ENCODE measurements at places on chromosomes 2 and 18.
A peak's percentile ranks its signal among the peaks of the same experiment; 100 is the strongest.

DNA sequence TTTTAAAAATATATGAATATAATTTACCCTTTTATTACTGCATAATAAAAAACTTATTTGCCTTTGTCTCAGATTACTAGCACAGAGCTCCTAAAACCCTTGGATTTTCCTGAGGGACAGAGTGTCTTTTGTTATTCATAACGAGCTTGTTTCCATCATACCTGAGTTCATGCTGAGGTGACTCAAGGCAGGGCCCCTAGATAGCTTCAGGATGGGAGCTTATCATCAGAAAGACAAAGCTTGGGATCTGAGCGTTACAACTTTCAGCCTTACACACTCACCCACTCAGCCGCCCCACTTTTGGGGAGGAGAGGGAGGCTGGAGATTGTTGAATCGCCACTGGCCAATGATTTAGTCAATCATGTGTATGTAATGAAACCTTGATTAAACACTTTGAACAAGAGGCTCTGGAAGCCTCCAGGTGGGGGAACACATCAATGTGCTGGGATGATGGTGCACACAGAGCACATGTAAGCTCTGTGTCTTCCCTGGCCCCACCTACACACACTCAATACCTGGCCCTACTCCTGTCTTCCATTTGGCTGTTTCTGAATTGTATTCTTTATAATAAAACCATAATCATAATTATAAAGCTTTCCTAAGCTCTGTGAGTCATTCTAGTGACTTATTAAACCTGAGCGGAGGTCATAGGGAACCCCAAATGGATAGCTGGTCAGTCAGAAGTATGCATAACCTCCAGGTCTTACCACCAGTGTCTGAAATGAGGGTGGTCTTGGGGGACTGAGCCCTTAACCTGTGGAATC, 28.5 kb upstream of the DNAH7 start:
- no peak for DNase-seq

GRCh38 chr18:11957636-11958035, 23.7 kb upstream of the IMPA2 start:
- no peak for DNase-seq

DNA sequence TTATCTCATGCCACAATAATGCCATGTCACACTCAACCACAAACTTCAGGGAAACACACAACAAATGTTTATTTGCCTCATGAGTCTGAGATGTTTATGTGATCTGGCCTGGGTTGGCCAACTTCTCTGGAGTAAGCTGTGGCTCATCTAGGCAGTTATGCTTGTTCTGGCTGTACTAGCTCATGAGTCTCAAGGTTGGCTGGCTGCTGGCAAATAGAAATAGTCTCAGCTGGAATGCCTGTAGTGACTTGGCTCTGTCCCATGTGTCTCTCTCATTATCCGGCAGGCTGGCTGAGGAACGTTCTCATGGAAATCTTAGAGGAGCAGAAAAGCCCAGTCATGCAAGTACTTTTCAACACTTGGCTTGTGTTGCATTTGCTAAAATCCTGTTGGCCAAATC, 234.9 kb upstream of the CDH2 start:
- no peak for DNase-seq

GRCh38 chr2:196176142-196176738, 4.9 kb upstream of the STK17B start:
- DNase-seq, result no peak

DNA sequence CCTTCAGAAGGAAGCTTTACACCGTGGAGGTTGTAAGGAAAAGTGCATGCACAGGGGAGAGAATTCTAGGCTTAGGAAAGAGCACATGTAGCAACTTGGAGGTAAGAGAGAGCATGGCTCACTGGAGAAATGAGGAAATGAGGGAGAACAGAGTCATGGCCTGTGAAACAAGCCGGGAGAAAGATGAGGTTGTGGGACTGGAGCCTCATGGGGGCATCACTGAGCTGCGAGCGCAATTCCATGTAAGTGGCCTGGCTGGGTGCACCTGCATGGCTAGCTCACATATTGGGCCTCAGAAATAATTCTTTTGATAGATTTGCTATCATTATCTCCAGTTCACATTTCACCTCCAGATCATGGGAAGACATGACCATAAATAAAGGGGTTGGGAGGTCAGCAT, 785.5 kb upstream of the RAB6C start:
- DNase-seq, result no peak

DNA sequence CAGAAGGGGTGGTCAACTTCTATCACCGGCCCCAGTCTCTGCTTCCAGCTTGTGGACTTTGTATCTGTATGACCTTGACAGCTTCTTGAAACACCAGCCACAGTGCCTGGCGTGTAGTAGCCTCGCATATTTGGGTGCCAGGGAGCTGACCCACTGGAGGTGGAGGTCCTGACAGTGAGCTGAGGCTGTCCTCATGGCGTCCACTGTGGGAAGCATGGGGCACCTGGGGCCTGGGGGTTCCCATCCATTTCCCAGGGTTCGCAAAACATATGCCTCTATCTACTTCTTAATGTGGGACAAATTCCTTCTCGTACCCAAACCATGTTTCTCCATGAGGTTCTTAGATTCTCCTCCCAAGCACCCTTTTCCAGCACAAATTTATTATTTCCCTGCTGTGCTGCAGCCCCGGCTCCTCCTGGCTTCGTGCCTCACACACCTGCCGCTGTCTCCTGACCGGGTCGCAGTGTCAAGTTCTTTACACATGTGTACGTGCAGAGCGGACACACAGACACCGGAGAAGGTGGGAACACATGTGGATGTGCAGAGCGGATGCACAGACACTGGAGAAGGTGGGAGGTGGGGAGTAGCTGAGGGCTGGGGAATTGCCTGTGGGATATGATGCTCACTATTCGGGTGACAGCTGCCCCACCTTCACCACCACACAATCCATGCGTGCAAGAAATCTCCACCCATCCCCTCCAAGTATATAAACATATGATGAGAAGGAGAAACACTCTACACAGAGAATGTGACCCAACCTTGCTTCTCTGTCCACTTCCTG, 23.4 kb downstream of the TMEM18 start:
- DNase-seq, result no peak

DNA sequence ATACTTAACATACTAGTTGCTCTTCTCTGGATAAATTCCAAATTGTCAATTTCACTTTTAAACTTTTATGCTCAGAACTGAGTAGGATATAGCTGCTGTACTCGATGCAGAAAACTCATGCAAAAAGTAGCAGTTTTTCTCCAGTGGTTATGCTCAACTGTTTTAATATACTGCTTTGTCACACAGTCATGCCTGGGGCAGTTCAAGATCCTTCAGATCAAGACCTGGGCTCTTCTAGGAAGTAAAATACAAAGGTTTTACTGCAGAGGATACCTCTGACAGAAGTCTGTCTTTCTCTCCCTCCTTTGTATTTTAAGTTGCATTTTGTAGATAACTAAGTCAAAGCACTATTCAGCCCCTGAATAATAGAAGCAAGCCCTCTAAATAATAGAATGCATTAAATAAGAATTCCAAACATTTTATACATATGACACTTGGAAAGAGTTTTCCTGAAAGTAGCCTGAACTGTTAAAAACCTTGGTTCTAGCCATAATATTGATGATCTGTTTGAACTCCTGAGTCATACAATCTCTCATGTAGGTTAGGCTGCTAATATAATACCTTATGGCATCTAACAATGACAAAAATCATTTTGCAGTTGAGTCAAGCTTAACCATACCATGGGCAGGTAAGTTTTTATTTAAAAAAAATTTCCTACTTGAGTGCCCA, 183.3 kb upstream of the TRIB2 start:
- no peak for DNase-seq

- DNase-seq, result no peak
Measured at GRCh38 chr2:84276590-84277255, 182.4 kb downstream of the SUCLG1 start.

GRCh38 chr2:226671141-226671676, 128.4 kb downstream of the IRS1 start:
- DNase-seq, result no peak

- no peak for DNase-seq
Measured at GRCh38 chr2:138279871-138280270, 221.7 kb upstream of the SPOPL start.

DNA sequence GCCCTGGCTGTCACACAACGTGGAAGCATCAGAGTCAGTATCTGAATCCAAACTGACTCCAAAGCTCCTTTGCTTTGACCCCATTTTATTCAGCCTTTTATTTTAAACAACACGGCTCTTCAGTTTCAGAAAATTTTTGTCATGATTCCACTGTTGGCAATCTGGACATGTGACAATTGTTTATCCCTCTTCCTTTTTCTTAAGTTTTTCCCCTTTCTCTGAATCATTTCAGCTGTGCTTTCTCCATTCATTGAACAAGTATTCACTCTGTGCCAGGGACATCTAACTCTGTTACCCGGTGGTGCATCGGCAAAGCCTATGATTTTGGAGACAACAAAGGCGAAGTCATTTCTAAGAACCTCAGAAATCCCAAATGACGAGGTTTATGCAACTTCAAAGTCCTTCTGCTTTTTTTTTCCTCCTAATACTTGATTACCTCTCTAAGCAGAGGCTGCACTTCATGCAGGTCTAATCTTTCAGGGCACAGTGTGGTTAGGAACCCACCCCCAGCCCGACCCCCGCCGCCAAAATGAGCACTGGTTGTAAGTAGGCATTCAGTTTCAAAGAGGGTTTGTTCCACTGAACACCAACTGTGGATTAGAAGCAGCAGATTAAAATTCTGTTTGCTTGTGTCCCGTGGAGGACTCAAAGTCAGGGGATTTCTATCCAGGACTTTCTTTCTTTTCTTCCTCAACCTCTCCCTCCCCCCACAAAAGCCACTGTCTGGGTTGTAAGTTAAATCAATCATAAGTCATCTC, 18.6 kb downstream of the ST6GAL2 start:
- no peak for DNase-seq

- no peak for DNase-seq
Measured at GRCh38 chr18:2847317-2848246, 776 bp downstream of the EMILIN2 start.

- DNase-seq, result no peak
Measured at GRCh38 chr18:70314151-70314782, 25.4 kb downstream of the SOCS6 start.

- no peak for DNase-seq
Measured at GRCh38 chr2:239719791-239720360, 305.3 kb downstream of the NDUFA10 start.

GRCh38 chr2:5782103-5782502, 89.9 kb downstream of the SOX11 start:
- DNase-seq, result no peak

GRCh38 chr2:60976875-60977561, 40.5 kb upstream of the PEX13 start:
- no peak for DNase-seq

GRCh38 chr18:74234326-74235171, 57.2 kb downstream of the CYB5A start:
- DNase-seq, result peak; percentile 40

DNA sequence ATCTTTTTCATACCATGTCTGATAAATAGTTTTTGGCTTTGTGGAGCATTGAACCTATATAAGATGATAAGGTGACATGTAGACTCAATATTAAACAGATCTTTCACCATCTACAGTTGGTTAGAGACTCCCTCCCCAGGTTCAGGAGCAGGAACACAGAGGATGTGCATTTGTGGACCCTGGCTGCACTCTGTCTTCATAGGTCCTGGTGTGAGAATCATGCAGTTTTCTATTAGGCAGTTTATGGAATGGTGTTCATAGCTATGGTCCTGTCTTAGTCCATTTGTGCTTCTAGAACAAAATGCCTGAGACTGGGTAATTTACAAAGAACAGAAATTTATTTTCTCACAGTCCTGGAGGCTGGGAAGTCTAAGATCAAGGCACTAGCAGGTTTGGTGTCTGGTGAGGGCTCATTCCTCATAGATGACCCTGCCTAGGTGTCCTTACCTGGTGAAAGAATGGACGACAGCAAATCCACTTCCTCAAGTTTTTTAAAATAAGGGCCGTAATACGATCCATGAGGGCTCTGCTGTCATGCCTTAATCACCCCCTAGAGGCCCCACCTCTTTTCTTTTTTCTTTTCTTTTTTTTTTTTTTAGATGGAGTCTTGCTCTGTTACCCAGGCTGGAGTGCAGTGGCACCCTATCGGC, 35.3 kb upstream of the FAM98A start:
- no peak for DNase-seq

- DNase-seq, result no peak
Measured at GRCh38 chr2:66899648-66900047, 464.7 kb downstream of the MEIS1 start.

GRCh38 chr2:99903981-99904380, 238.4 kb downstream of the AFF3 start:
- DNase-seq, result no peak

- DNase-seq, result no peak
Measured at GRCh38 chr2:204449977-204450376, 95.3 kb upstream of the PARD3B start.

- peak; percentile 63 for DNase-seq
Measured at GRCh38 chr2:172282944-172283343, 144.4 kb upstream of the ITGA6 start.

DNA sequence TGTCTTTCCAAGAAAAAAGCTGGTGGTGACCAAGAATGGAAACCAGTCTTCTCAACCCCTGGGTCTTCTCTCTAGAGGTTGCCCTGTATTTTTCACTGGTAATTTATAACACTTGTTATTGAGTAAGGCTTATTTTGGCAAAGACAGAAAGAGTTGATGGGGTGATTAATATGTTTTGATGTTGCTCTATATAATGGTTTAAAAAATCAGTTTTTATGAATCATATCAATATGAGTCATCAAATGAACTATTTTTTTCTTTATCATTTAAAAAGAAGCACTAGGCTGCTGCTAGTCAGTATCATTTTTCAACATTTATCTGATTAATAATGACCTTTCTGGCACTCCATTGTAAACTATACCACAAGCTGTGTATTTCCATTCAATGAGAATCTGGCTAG, 1142.2 kb downstream of the LRP1B start:
- peak; percentile 7 for DNase-seq

- DNase-seq, result no peak
Measured at GRCh38 chr2:11466307-11467128, 557 bp upstream of the E2F6 start.

Data from fibroblast of skin of left biceps (primary cell).